ENCODE measurements at places on chromosomes 7 and 10. TPM values are rescaled to one million over a fixed set of nuclear protein-coding genes. Genes with fewer than 3 reads are reported as not detected.

Gene CFAP58
- 0.16 TPM for total RNA-seq

Gene ATAD1
- 16.8 TPM for total RNA-seq

Gene KLF14
- total RNA-seq = not detected

Gene GPC2
- total RNA-seq = 4.4 TPM

Gene TMEM178B
- 6.0 TPM for total RNA-seq

Gene ADGRA1
- not detected for total RNA-seq

Gene DUS4L
- 8.1 TPM for total RNA-seq

Gene BLNK
- not detected for total RNA-seq

Gene DYDC2
- not detected for total RNA-seq

Gene ADRB1
- total RNA-seq = not detected

Gene PRKCQ
- total RNA-seq = 0.65 TPM

Gene DNAJC1
- total RNA-seq = 69.6 TPM

Gene GOLGA7B
- under 0.01 TPM for total RNA-seq

Gene CLCN1
- total RNA-seq = not detected

Gene PUS7
- total RNA-seq = 19.7 TPM

Gene THSD7A
- 1.4 TPM for total RNA-seq

Gene SPDYE2B
- not detected for total RNA-seq

Gene OR6V1
- total RNA-seq = not detected

Gene MSMB
- total RNA-seq = not detected

Gene AZGP1
- total RNA-seq = not detected

Gene DNA2
- total RNA-seq = 9.9 TPM

Gene CALML3
- not detected for total RNA-seq

Gene HOGA1
- 18.4 TPM for total RNA-seq

Gene ABCB1
- 20.4 TPM for total RNA-seq

Gene CUBN
- 0.16 TPM for total RNA-seq

Gene PHKG1
- total RNA-seq = not detected

Gene CALHM3
- total RNA-seq = not detected

Gene TMEM229A
- not detected for total RNA-seq

Gene NPY4R
- 0.13 TPM for total RNA-seq

Gene IL15RA
- 5.6 TPM for total RNA-seq

Gene KCNH2
- total RNA-seq = 2.3 TPM

Gene SNX8
- total RNA-seq = 31.8 TPM

Gene ACHE
- total RNA-seq = 0.51 TPM

Gene DRGX
- not detected for total RNA-seq

Gene FBXO24
- 0.89 TPM for total RNA-seq

Gene COL28A1
- total RNA-seq = 0.38 TPM

Gene TWIST1
- total RNA-seq = 1.1 TPM
